ENCODE measurements at places on chromosomes 16 and 17.

DNA sequence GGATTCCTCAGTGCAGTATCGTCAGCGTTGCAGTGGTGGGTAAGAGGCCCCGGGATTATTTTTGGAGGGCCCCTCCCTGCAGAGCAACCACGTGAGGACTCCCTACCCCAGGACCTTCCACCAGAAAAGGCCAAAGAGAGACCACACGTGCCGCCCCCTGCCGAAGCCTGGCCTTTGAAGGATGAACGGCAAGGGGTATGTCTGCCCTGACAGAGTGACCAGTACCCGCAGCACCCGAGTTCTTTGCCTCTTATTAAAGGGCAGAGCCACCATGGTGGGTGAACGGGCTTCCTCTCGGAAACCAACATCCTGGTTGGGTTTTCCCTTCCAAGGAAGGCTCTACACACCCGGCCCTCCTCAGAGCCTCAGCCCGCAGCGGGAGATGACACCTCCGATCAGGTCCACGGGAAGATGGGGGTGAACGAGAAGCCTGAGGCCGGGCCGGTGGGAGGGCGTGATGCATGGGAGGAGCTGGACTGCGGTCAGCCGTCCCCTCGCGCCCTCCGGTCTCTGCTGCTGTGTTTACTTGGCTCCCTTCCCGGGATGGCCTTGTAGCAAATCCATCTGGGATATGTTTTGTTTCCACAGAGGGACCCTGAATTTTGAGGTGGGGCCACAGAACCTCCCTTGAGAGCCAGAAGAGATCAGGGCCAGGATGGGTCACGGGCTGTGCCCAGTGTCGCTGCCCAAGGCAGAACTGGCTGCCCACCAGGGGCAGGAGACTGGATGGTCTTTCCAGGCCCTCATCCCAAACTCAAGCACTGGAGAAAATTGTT is 49.1 kb downstream of the TBC1D16 start:
- DNase-seq = no peak

GRCh38 chr17:40338058-40338457 is 26.5 kb downstream of the GJD3 start:
- no peak for DNase-seq

DNA sequence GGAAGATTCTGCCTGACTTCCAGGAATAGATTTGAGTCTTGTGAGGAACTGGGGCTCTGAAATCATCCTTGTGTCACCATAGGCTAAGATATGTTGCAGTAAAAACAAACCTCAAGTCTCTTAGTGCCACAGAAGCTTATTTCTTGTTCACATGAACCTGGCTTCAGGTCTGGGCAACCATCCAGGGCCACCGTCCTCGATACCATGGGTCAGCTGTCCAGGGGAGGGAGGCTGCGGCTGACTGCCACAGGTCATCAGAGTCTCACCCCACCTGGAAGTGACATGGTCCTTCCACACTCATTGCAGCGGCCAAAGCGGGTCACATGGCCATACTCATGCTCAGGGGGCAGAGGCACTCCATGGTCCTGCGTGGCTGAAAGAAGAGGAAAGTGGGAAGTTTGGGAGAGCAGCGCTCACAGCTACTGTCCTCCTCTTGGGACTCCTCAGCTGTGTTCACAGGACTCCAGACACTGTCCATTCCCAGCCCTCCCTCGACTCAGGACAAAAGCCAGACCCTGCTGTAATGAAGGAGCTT is 284.5 kb downstream of the CBLN1 start:
- no peak for DNase-seq

DNA sequence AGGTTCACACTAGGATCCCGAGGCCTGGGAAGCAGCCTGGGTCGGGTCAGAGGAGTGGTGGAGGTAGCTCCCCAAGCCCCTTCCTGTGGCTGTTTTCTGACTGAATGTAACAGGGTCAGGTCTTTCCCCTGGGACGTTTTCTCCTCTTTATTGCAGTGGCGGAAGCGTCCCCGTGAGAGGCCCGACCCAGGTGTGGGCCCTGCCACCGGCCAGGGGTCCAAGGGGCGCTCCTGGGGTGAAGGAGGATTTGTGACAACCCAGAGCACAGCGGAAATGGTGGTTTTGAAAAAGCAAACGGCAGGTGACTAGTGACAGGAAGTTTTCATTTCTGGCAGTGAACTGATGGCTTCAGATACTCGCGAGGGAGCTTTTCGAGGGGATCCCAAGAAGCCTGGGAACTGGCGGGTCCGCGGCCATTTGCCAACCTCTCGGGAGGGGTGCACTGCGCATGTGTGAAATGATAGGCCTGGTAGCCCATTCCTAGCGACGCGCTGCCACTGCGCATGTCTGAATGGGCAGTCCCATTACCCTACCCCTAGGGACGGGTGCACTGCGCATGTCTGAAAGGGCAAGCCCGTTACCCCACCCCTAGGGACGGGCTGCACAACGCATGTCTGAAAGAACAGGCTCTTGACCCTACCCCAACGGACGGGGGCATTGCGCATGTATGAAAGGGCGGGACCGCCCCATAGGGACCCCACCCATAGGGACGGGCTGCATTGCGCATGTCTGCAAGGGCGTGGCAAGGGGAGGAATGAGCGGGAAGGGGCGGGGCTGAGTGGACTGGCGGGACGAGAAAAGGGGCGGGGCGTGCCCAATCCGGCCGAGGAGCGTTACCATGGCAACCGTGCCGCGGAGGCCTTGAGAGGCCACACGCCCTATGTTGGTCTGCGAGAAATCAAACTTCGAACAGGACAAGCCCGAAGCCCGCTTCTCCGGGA is 1747.9 kb downstream of the TP53TG3F start:
- no peak for DNase-seq

DNA sequence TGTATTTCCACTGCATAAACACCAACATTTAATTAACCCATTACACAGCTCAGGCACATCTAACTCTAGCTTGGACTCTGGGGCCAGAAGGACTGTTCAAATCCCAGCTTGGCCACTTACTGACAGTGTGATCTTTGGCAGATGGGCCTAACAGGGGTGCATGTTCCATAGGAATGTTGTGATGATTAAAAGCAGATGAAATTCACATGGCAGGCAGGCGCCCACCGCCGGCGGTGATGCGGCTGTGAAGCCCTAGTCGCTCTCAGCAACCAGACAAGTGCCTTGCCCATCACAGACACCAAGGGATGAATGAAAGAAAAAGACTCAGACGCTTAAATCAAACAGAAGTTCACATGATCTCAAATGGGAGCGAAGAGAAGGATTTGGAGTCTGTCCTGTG is 84.6 kb upstream of the WSB1 start:
- no peak for DNase-seq

- peak; percentile 44 for DNase-seq
Observed at GRCh38 chr16:77556201-77556873, 121.5 kb upstream of the ADAMTS18 start.

- DNase-seq = no peak
Observed at GRCh38 chr17:77009877-77010276, 130.9 kb upstream of the SEC14L1 start.

DNA sequence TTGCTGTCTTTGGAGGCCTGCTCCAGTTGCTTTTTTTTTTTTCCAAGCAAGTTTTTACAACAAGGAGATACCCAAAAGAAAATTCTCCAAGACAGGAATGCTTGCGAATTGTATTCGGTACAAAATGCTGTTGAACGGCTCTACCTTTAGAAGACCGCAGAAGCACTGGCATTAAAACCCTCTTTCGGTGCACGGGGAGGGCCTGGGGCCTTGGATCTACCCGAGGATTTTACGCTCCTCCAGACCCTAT is 1.3 kb upstream of the HELZ start:
- DNase-seq = no peak

- no peak for DNase-seq
Observed at GRCh38 chr17:72988451-72988850, 104.0 kb downstream of the SLC39A11 start.

GRCh38 chr16:86286991-86287663 is 223.2 kb upstream of the FOXF1 start:
- DNase-seq = no peak

- DNase-seq = peak; percentile 39
Observed at GRCh38 chr16:55567382-55567781, 898 bp downstream of the CAPNS2 start.

- no peak for DNase-seq
Observed at GRCh38 chr17:62998665-62999393, 32.8 kb downstream of the TANC2 start.

GRCh38 chr16:27811881-27812280 is 251.6 kb downstream of the GSG1L start:
- no peak for DNase-seq

DNA sequence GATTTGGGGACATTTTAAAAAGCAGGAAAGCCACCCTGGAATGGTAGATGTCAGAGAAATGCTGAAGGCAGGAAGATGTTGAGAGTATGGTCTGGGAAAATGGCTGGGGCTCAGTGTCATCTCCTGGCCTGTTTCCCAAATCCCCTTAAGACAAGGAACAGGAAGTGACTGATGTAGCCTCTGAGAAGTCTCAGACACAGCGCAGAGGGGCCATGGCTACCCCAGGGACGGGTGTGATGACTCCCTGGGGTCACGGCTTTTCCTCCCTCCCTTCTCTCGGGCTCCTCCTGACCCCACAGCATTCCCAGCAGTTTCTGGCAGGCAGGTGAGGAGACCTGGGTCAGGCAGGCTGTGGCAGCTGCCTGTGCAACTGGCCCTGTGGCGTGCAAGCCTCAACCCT is 45.4 kb downstream of the RAP1GAP2 start:
- peak; percentile 39 for DNase-seq

- DNase-seq = no peak
Observed at GRCh38 chr16:4313563-4314531, 2.0 kb upstream of the GLIS2 start.

- DNase-seq = peak; percentile 52
Observed at GRCh38 chr17:64572682-64573154, 65.9 kb downstream of the CEP95 start.

DNA sequence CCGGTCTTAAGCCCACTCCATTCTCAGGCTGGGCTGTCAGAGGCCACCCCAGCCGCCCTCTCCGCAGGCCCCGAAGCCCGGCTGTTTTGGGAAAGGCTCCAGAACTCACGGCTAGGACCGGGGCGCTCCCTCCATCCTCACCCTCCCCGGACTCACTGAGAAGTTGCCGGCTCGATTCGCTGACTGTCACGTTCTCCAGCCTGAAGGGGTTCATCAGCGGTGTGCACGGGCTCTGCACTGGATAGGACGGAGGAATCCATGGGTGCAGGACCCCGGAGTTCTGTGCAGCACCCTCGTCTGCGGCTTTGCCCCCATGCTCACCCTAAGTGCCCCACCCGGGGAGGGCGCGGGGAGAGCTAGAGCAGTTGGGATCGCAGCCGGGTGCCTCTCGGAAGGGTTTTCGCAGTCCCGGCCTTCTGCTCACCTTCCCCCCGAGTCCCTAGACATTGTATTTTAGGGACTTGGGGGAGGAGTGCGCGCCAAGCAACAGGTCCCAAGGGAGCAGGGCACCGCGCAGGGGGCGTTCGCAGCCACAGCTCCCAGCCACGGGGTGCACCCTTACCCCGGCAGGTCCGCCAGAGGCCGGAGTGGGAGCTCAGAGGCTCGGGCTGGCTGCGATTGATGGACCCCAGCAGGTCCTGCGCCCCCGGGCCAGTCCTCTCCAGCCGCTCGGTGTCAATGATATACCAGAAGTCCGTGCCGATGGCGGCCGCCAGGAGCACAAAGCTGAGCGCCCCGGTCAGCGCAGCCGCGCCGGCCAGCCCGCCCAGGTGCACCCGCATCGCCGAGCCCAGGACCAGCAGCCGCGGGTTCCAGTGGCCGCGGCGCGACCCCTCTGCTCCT is 1.0 kb downstream of the TMEM114 start:
- DNase-seq = no peak

DNA sequence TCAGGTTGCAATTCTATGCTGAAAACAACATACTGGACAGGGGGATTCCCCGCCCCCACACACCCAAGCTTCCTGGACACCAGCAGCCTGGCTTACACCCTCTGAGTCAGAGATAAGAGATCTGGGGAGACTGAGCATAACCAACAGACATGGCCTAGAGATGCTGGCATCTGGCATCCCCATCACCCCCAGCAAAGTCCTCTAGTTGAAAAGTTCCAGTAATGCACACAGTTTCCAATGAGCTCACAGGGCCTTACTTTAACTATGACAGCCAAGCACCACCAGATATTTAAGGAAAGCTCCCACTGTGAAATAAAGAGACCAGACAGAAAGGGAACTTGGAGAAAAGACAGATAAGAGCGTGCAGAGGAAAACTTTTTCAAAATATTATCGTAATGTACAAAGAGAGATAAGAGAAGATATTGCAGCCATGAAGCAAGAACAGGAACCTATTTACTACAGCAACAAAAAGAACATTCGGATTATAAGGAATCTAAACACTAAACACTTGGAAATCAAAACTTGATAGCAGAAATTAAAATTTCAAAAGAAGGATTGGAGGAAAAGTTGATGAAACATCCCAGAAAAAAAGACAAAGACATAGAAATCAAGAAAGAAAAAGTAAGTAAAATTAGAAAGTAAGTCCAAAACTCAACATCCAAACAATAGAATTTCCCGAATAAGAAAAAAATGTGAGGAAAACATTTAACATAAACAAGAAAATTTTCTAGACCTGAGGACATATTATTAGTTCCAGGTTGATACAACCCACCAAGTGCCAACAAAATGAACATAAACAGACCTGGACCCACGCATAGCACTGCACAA is 17.2 kb upstream of the ALOX15 start:
- DNase-seq = peak; percentile 21

- no peak for DNase-seq
Observed at GRCh38 chr17:27475981-27476895, 20.0 kb downstream of the KSR1 start.

DNA sequence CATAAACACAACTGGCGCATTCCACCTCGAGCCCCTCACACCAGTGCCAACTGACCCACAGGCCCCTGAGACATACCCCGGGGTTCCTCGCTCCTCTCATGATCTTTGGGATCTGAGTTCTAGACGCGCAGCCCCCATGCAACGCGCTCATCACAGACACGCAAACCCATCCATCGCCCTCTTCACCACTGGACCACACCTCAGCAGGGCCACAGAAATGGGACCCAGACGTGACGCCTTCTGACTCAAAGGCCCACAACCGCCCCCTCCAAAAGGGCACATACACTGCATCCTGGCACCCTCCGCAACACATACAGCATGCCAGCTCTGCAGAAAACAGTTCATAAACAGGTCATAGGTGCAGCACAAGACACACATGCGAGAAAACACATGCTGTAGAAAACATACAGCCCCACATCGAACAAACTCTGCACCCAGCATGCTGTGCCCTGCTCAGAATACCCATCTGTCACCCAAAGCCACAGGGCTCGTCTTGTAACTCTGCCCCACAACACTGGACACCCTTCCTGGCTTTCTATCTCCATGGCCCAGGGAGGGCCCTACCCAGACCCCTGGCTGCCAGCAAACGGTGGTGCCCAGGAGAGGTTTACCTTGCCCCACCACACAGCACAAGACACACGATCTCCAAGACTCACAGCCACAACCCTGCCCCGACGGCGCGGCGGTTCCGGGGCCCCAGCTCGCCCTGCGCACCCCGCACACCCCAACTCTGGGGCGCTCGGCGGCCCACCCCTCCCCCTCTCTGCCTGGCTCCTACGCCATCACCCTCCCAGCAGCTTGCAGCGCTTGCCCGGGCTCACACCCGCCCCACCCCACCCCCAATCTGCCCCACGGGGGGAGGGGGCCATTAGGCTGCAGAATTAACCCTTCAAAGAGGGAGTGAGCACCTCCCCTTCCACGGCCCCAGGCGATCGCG is 887 bp downstream of the ZBTB4 start:
- peak; percentile 44 for DNase-seq
